ENCODE measurements at places on chromosomes 1 and 21.

GRCh38 chr1:243672539-243673074 lies 177.4 kb downstream of the AKT3 start:
- no peak for DNase-seq

GRCh38 chr1:91311672-91312071 lies 93.0 kb downstream of the HFM1 start:
- no peak for DNase-seq

DNA sequence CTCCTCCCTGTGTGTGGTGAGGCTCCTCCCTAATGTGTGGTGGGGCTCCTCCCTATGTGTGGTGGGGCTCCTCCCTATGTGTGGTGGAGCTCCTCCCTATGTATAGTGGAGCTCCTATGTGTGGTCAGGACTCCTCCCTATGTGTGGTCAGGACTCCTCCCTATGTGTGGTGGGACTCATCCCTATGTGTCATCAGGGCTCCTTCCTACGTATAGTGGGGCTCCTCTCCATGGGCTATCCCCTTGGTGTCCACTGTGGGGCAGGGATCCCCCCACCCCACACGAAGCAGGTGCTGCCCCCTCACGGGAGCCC lies 29.6 kb downstream of the PRSS38 start:
- no peak for DNase-seq

DNA sequence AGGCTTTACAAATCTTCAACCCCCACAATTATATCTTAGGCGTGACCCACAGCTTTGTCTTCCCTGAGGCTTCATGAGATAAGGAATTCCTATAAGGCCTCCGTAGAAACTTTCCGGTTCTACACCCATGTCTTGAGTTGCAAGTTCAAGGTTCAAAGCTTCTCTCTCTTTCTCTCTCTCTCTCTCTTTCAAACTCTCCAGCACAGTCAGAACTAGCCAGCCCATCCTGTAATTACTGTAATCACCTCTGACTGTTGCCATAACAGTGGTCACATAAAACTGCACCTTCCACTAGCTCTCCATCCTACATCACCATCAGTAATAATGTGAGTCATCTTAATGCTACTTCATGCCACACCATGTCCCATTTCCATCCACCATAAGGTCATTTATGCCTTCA lies 90.0 kb upstream of the NFASC start:
- DNase-seq = no peak

DNA sequence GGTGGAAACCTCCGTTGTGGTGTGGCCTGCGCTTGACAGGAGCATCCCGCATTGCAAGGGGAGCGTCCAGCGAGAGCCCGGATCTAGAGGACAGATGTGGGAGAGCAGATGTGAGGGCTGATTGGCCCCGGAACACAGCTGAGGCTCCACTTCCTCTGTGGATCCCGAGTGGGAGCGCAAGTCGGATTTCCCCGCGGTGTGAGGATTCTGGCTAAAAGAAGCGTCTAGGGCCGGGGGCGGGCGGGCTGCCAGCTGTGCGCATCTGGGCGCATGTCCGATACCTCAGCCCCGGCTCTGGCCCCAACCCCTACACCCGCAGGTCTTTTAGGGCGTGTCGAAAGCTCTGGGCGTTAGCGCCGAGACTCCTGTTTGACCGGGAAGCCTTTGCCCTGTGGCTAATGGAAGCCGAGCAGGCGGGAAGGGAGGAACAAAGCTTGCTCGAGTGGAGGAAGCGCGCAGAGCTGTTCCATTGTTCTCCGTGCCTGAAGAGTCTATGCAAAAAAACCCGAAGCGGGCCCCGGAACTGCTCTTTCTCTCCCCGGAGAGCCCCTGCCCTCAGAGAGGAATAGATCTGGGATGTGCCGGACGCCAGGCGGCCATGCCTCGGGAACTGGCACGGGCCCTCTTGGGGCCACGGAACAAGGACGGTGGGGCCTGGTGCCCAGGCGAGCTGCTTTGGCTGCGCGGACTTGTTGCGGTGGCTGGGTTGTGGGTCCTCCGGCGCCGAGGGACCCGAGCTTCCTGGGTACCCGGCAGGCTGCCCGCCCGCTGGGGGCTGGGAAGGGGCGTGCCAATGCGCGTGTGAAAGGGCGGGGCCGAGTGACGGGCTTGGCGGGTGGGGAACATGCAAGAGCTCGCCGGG lies 111.1 kb downstream of the NAV1 start:
- DNase-seq = peak; percentile 87
